NCI-H1436 treated with DMSO at 0.1 percent for 48 hours (cell line): ENCODE measurements at places on chromosomes 11 and 22.

- no peak for DNase-seq
These were observed 31.6 kb downstream of the DGCR2 start for GRCh38 chr22:19090586-19091127.

- no peak for DNase-seq
These were observed 84.1 kb downstream of the C22orf31 start for GRCh38 chr22:28977481-28977971.

GRCh38 chr11:102589047-102589459 is 36.1 kb downstream of the MMP20 start:
- no peak for DNase-seq

GRCh38 chr11:33699515-33700062 is 1.0 kb downstream of the C11orf91 start:
- no peak for DNase-seq

GRCh38 chr11:29260939-29261705 is 755.7 kb downstream of the KCNA4 start:
- DNase-seq = no peak

DNA sequence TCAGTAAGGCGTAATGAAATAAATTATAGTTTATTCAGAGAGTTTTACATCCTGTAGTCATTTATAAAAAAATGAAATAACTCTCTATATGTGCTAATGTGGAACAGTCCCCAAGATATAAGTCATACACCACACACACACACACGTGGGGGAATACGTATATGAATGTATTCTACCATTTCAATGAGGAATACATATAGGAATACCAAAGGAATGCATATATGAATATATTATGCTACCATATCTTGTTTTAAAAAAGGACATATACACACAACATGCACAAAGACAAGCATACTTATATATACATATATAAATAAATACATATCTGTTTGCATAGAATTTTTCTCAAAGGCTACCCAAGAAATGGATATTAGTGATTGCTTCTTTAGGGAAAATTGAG is 39.6 kb upstream of the GRIK4 start:
- DNase-seq = no peak
